ENCODE measurements at places on chromosomes 13 and 19.
A peak's percentile ranks its signal among the peaks of the same experiment; 100 is the strongest.

- no peak for DNase-seq
Measured at GRCh38 chr13:43432958-43433357, 353.8 kb downstream of the ENOX1 start.

DNA sequence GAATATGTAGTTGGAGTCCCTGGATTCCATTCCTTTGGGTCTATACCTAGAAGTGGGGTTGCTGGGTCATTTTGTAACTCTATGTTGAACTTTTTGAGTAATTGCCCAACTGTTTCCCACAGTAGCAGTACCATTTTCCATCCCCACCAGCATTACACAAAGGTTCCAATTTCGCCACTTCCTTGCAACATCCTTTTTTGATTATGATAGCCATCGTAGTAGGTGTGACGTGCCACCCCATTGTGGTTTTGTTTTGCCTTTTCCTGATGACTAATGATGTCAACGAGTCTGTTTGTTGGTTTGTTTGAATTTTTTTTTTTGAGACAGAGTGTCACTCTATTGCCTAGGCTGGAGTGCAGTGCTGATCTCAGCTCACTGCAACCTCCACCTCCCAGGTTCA, 3.3 kb upstream of the PEX11G start:
- DNase-seq, result no peak

DNA sequence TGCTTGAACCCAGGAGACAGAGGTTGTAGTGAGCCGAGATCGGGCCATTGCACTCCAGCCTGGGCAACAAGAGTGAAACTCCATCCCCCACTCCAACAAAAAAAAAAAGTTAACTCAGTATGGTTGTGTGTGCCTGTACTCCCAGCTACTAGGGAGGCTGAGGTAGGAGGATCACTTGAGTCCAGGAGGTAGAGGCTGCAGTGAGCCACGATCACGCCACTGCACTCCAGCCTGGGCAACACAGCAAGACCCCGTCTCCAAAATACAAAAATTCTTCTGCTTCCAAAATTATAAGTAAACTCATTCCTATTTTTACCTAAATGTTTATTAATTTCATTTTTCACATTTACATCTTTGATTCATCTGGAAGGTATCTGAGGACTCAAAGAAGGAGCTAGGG, 14.4 kb downstream of the PNMA8A start:
- DNase-seq, result no peak

DNA sequence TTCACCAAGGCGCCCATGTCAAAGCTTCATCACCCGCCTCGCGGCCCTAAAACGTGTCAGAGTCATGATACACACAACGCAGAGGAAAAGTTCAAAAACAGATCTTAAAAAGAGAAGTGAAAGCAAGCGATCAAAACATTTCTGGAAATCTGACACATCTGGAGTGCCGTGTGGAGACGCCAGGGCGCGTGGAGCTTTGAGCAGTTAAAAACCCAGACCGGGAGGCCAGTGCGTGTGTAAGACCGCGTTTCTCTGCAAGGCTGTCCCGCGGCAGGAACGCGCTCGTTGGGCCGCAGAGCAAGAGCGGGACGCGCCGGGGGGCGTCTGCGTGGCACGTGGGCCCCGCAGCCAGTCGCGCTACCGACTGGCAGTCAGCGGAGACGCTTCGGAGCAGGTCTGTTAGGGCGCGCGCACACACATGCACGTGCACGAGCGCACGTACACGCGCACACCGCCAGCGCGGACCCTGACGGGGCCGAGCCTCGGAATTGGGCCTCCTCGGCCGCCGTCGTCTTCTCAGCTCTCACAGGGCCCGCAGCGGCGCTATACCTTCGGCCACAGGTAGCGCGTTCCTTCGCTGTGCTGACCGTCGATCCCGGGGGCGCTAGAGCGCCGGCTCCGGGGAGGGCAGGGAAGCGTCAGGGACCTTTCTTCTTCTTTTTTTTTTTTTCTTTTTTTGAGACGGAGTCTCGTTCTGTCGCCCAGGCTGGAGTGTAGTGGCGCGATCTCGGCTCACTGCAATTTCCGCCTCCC, 35.8 kb downstream of the RNF6 start:
- peak; percentile 85 for DNase-seq

GRCh38 chr13:113252516-113253095, 43.2 kb downstream of the CUL4A start:
- DNase-seq, result no peak

DNA sequence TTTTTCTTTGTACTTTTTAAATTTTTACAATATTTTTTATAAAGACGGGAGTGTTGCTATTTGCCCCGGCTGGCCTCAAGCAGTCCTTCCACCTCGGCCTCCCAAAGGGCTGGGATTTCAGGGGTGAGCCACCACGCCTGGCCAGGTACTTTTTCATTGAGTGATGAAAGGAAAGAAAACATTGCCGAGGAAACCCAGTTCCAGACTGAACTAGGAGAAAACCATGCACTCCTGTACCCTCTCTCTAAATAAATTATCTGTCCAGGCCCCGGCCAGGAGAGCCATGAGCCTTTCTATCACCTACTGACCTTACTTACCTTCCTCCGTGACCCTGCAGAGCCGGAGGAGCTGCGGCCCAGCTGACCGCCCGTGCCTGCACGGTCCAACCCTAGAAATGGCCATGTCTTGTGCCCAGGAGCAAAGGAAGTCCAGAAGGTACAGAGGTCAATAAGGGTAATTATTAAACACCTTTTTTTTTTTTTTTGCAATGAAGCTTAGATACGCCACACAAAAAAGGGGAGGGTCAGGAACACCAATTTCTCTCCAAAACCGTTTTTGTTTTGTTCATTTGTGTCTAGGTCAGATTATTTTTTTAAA, at the start of gene SLC7A9:
SLC7A9 (minus strand) TSS at position 399 of the 597 bp plus-strand sequence. CDS start 1,233 bp downstream, outside the sequence.
- DNase-seq, result no peak

DNA sequence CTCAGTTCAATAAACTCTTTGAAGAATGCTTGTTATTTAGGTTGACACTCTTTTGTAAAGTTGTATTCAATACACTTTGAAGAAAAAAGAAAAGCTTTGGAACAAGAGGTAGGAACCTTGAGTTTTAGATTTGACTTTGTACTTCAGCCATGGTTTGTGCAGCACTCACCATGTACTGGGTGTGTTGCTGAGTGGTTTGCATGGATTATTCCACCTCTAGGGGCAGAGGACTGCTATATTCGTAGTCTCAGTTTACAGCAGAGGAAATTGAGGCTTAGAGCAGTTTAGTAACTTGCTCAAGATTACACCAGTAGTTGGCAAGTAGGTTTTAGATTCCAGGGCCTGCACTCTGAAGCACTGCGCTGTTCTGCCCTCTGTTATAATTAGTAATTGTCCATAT, 68.8 kb downstream of the DNAJC3 start:
- DNase-seq, result no peak

GRCh38 chr19:45814166-45814780, 835 bp downstream of the RSPH6A start:
- DNase-seq, result no peak

GRCh38 chr13:101530293-101530692, 77.8 kb downstream of the ITGBL1 start:
- DNase-seq, result no peak

- DNase-seq, result no peak
Measured at GRCh38 chr13:80671773-80672172, 330.8 kb upstream of the SPRY2 start.

DNA sequence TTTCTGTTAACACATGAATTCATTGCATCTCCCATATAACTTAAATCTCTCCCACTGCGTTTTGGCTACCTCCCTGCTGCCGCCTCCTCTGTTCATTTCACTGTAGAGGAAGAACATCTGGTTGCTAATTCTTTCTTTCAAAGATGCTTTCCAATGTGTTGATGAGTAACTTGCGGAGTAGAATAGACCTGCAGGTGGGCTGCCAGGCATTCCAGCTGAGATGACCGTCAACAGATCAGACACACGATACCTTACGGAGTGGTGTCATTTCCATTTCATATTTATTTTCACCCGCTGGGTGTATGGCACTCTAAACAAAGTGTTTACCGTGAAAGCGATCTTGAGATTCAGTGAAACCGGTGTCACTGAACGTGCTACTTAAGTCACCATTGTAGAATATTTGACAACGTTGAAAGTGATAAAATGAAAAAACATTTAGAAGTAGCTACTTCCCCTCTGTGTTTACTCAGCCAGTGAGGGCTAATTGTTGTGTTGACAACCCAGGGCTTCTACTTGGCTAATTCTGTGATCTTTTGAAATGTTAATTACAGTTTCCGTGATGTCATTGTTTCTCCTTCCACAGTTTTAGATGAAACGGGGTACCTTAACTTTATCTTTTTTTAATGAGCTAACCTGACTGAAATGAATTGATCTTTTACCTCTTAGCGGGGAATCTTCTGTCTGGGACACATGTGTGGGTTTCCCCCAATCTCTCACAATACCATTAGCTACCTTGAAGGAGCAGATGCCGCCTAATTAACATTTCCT, 228.5 kb upstream of the ARGLU1 start:
- no peak for DNase-seq

DNA sequence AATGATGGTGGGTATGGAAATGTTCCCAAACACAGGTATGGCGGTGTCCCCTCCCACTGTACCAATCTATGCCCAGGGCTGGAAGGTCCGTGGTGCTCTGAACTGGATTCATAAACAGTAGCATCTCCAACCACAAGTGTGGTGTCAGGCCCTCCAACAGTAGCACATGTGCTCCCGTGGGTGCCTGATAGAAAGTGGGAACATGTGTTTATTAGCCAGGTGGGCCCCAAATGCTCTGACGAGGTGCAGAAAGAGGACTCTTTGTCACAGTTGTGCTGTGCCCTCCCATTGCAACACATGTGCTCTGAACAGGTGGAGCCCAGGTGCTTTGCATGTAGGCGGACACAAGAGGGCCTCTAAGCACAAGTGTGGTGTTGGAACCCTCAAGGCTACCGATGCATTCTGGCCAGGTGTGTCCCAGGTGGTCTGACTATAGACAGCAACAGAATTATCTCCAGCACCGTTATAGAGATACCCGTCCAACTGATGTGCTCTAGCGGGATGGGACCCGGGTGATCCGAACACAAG, 75.4 kb upstream of the ZNF30 start:
- no peak for DNase-seq

GRCh38 chr19:39098365-39099269, 14.4 kb downstream of the ACP7 start:
- DNase-seq, result no peak

- DNase-seq, result no peak
Measured at GRCh38 chr13:73082471-73082870, 23.7 kb downstream of the KLF5 start.

DNA sequence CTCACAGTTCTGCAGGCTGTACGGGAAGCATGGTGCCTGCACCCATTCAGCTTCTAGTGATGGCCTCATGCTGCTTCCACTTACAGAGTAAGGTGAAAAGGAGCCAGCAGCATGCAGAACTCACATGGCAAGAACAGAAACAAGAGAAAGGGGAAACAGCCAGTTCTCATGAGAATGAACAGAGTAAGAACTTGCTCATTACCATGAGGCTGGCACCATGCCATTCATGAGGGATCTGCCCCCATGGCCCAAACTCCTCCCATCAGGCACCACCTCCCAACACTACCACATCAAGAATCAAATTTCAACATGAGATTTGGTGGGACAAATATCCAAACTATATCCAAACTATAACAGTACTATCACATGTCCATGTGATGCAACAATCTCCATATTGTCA, 72.1 kb downstream of the KATNAL1 start:
- no peak for DNase-seq

- no peak for DNase-seq
Measured at GRCh38 chr13:101408154-101408553, 8.2 kb downstream of the NALCN start.

- DNase-seq, result no peak
Measured at GRCh38 chr19:47438793-47439220, 19.5 kb upstream of the MEIS3 start.

DNA sequence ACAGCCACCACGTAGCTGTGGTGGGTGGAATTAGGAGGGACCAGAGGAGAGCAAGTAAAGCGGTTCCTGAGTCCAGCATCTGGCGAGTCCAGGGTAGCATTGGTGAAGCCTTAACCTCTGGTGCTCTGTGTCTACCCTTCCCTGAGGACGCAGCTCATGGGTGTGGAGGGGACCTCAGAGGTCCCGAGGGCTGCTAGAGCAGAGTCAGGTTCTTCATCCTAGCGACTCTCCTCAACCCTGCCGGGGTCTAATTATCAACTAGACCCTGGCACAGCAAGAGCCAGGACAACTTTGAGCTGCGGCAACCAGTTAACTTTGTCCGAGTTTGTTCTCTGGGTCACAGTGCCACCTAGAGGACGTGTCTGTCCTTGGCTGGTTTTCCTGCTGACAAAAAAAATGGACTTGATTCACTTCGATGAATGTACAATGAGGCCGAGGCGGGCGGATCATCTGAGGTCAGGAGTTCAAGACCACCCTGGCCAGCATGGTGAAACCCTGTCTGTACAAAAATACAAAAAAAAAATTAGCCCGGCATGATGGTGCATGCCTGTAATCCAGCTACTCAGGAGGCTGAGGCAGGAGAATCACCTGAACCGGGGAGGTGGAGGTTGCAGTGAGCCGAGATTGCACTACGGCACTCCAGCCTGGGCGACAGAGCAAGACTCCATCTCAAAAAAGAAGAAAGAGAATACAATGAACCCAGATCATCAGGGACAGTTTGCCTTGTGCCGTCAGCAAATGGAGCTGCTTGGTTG, 25.0 kb downstream of the TSSK6 start:
- DNase-seq, result peak; percentile 39

GRCh38 chr13:25217023-25217885, 45.2 kb upstream of the AMER2 start:
- peak; percentile 18 for DNase-seq

GRCh38 chr13:104253063-104253680, 1187.0 kb upstream of the SLC10A2 start:
- no peak for DNase-seq

GRCh38 chr19:47824396-47824795, 2.7 kb downstream of the CRX start:
- DNase-seq, result no peak

GRCh38 chr13:31913459-31913858, 118.1 kb upstream of the FRY start:
- no peak for DNase-seq

DNA sequence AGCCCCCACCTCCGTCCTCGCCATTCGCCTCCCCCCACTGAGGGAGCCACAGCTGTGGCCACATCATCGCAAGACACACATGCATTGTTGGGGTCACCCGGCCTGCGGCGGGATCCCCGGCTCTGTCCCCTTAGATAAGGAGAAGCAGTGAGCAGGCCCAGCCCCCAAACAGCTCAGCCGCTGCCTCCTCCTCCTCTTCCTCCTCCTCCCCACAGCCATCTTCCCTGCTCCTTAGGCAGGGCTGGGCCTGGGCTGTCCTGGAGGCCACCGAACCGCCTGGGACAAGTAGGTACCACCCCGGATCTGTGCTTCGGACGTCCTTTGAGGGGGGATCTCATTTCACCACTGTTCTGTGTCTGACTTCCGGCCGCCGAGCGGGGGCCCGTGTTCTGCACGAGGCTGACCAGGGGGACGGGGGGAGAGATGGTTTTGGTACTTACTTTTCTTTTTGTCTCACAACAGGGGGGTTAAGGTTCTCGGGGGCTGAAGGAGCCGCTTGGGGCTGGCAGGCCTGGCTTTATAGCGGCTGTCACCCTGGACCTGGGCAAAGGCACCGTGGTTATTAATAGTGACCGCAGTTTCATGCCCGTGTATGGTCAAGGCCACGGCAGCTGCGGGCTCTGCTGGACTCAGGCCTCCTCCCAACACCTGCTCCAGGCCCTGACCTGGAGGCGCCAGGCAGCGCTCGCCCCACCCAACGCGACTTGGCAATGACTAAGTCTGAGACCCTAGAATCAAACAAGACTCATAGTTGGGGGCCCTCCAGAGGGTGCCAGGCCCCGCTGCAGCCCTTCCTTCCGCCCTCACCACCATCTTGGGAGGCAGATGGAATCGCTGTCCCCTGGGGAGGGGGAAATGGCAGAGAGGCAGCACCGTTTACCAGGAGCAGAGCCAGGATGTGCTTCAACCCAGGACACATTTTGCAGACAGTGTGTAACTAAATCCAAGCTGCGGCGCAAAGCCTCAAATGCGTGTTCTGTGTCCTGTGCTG, 18.3 kb downstream of the NMRK2 start:
- no peak for DNase-seq

- DNase-seq, result peak; percentile 25
Measured at GRCh38 chr19:898663-899062, 5.4 kb downstream of the RNU6-9 start.
